CD14-positive monocyte (primary cell): ENCODE measurements at places on chromosomes 7 and 10. TPM values are rescaled to one million over a fixed set of nuclear protein-coding genes. Genes with fewer than 3 reads are reported as not detected.

UBE3C gene
- polyA plus RNA-seq, result 24.3 TPM

GNGT1 gene
- not detected for polyA plus RNA-seq

PTPRE gene
- 95.2 TPM for polyA plus RNA-seq

CC2D2B gene
- polyA plus RNA-seq, result 0.08 TPM

CLDN4 gene
- 0.01 and 0.05 TPM in 2 replicates for polyA plus RNA-seq
